ENCODE measurements at places on chromosomes 16 and 17. TPM values are rescaled to one million over a fixed set of nuclear protein-coding genes. Genes with fewer than 3 reads are reported as not detected.
A peak's percentile ranks its signal among the peaks of the same experiment; 100 is the strongest.

DNA sequence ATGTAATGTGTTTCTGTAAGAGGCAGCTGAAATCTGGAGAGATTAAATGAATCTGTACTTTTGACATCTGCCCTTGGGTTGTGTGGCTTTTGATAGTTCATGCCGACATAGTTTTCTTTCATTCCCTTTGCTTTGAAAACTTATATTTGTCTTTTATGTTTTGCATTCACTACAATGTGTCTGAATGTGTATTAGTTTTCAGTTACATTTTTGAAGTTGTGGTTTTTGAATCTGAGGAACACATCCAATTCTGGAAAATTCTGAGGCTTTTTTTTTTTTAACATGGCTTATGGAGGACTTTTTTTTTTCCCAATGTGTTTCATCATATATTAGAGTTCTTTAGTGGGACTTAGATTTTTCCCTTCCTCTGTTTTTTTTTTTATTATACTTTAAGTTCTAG lies 683.7 kb upstream of the SOX9 start:
- DNase-seq = no peak
- no peaks in the 10 kb centered on the region for H3K27me3 ChIP-seq
- no peak overlapping the region for H3K4me3 ChIP-seq
- peaks cover 56% of the 10 kb centered on the region for H3K4me1 ChIP-seq
- peak overlapping the region; percentile 16 for H3K27ac ChIP-seq

GRCh38 chr17:7846765-7847661 lies 7.9 kb upstream of the TMEM88 start:
- H3K27me3 ChIP-seq = no peaks in the 10 kb centered on the region
- H3K4me1 ChIP-seq = peaks cover 10% of the 10 kb centered on the region
- no peak overlapping the region for H3K4me3 ChIP-seq

GRCh38 chr17:13978478-13978877 lies 90.8 kb upstream of the COX10 start:
- no peak overlapping the region for H3K4me3 ChIP-seq
- H3K27ac ChIP-seq = no peak overlapping the region
- no peaks in the 10 kb centered on the region for H3K27me3 ChIP-seq
- DNase-seq = no peak
- no peaks in the 10 kb centered on the region for H3K36me3 ChIP-seq

HNF1B gene
- total RNA-seq = not detected

DNA sequence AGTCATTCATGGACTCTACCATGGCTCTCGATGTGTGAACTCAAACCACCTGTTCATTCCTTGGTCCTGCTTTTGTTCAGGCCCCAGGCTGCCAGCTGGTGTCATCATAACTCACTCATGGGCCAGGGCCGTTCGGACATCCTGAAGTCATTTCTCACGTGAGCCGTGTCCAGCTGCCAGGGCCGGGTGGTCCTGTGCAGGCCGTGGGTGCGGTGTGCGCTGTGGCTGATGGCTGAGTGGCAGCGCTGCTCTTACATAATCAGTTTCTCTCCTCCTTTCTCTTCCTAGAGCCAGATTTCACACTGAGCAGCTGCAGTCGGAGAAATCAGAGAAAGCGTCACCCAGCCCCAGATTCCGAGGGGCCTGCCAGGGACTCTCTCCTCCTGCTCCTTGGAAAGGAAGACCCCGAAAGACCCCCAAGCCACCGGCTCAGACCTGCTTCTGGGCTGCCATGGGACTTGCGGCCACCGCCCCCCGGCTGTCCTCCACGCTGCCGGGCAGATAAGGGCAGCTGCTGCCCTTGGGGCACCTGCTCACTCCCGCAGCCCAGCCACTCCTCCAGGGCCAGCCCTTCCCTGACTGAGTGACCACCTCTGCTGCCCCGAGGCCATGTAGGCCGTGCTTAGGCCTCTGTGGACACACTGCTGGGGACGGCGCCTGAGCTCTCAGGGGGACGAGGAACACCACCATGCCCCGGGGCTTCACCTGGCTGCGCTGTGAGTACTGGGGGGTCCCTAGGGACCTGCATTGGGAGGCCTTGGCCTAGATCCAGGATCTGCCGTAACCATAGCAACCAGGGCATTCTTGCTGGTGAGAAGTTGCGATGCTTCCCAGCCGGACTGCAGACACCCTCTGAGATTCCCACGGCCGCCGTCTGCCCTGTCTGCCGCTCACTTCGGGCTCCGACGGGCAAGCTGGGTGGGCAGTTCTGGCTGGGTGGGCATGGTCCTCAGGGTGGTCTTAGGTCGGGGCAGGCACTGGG lies at the start of gene IL34:
Gene IL34 (plus strand): TSS at position 300 of the 982 bp plus-strand sequence. CDS start 389 bp downstream, at position 689.
- H3K27me3 ChIP-seq = no peaks in the 10 kb centered on the region
- peaks cover 5% of the 10 kb centered on the region for H3K4me1 ChIP-seq
- H3K27ac ChIP-seq = no peak within 1 kb of the TSS
- no peak within 1 kb of the TSS for H3K4me3 ChIP-seq
- no peak for DNase-seq

ANKFN1 gene
- 1.1 TPM for total RNA-seq

KRT40 gene
- not detected for total RNA-seq
